ENCODE measurements at places on chromosomes 2 and 18. TPM values are rescaled to one million over a fixed set of nuclear protein-coding genes. Genes with fewer than 3 reads are reported as not detected.

- no peak for DNase-seq
Measured at GRCh38 chr2:236121546-236121945, 46.6 kb downstream of the GBX2 start.

Gene CCDC93
- 26.9 TPM for total RNA-seq

Gene RPRD1A
- 50.7 TPM for total RNA-seq

GRCh38 chr2:68837164-68837860 lies 33.9 kb downstream of the BMP10 start:
- peak; percentile 87 for DNase-seq

Gene SPP2
- not detected for total RNA-seq

- DNase-seq, result peak; percentile 86
Measured at GRCh38 chr2:68908392-68908970, 37.3 kb upstream of the BMP10 start.

DNA sequence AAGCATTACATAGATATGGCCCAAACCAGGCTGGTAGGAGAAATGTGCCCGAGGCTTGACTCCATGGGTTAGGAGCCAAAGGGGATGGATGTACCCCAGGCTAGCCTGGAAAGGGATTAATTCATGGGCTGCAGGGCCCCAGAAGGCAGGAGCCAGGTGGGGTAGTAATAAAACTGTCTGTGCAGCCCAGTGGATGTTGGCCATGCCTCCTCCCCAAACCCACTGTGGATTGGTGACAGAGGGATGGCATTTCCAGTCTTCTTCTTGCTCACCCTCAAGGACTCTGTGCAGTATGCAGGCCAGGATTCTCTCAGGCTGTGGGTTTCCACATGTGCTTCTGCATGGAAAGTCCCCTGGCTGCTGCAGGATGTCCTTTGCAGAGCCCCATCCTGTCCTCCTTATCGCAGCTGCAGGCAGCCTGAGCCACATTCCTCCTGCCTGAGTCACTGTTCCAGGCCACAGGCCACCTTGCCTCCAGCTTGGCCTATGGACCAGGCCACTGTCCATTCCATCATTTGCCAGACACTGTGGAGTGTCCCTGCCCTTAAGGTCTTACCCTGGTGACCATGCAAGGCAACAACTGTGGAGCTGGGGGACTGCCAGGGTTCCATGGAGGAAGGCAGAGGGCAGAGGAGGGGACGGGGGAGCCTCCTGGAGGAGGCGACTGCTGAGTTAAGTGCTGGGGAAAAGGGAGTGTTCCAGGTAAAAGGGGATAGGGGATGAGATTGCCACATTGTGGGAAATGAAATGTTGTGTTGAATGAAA lies 38.9 kb downstream of the INO80C start:
- peak; percentile 90 for DNase-seq

DNA sequence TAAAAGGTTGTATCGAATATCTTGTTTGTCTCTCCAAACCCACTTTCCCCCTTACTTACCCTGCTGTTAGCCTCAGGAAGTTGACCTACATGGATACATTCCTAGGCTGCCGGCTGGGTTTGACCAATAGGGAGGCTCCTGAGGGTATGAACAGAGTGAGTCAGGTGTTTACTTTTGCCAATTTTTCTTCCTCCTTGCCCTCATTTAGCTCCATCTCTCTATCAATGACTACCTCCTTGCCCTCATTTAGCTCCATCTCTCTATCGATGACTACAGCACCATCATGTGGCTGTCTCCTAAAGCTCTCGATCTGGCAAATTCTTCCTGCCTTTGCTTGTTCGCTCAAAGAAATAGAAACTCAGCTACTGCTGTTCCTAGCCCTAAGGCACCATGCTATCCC lies 571.9 kb upstream of the CRIM1 start:
- no peak for DNase-seq

GRCh38 chr2:152564754-152565551 lies 152.3 kb downstream of the PRPF40A start:
- no peak for DNase-seq

- DNase-seq, result no peak
Measured at GRCh38 chr2:39158351-39158750, 37.5 kb upstream of the SOS1 start.

DNA sequence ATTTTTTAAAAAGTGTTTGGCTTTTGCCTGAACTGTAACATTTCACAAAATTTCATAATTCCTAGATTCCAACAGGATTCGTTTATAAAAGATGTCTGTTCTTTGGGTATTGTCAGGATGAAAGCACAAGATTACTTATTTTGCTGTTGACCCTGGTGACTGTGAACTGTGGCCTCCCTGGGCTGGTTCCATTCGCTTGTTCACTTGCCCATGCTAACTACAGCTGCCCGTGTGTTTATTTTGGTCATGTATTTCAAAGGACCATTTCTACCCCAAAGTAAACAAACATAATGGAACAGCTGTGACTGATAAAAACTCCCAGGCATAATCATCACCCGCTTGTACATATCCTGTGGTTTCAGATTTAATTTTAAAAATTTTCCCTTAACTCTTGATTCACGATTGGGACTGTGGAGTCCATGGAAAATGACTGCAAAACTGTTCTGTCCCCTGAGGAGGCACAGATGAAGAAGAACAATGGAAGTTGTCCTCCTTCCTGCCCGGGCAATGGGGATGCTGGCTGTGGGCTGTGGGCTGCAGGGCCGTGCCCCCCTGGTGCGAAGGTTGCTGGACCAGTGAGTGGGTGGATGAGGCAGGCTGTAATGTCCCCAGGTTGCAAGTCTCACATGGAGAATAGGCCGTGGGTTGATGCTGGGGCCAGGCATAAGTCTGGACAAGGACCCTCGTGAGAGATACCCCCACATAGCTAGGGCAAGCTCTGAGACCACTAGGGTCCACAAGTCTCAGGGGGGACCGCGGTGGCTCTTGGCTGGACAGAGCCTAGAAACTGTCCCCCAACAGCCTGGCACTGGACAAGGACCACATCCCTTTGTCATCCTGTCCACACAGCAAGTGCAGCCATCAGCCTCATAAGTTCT lies 28.9 kb upstream of the HDAC4 start:
- no peak for DNase-seq

Gene UGT1A4
- total RNA-seq, result not detected

DNA sequence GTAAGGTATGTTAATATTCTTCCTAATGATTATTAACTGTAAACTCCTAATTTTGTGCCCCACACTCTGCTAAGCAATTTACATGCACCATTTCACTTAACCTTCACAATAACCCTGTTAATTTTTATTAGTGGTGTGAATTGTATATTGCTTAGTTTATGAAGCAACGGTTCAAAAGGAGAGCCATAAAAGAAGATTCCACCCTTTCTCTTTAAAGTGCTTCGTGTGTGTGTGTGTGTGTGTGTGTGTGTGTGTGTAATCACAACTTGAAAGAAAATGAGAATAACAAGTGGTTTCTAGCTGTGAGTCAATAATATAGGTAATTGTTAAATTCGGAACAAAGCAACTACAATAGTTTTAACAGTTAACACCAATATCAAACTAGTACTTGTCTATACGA lies 60.6 kb downstream of the CCNT2 start:
- DNase-seq, result no peak

GRCh38 chr18:39946623-39947061 lies 2008.4 kb upstream of the PIK3C3 start:
- no peak for DNase-seq

DNA sequence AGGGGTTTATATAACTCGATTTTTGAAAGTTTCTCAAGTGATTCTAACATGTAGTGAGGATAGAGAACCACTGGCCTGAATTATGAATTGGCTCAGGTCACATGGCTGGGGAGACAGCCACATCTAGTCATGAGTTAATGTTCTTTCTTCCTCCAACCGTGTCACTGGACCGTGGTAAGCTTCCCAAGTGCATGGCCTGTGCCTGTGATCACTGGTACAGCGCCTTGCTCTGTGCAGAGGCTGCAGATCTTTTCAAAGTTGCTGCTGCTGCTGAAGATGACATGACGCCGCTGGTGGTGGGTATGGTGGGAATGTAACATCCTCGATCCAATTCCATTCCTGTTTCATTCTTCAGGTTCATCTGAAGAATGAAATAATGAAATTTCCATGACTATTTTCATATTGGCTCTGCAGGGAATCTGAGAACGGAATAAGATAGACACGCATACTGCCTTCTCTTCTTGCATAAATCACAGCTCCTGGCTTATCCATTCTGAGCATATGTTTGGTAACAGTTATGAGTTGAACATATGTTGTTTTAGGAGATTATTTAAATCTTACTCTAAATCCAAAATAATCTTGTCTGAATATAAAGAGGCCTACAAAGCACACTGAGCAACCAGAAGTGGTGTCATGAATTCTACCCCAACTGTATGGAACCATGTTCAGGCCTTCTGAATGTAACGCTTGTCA lies 100.5 kb upstream of the THSD7B start:
- DNase-seq, result no peak

DNA sequence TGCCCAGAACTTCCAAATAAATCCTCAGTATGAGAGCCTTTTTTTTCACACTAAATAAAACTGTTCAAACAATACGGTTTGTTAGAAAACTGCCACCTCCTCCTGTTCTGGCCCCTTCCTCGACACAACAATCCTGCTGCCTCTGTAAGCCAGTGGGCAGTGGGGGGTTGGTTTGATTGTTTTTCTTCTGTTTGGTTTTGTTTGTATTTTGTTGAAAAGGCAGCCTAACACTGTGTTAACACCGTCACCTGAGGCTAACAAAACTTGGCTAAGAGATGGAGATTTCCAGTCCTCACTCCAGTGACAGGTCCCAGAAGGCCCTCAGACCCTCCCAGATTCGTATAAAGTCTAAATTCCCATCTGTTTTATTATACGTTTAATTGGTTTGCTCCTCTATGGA lies 402.1 kb downstream of the ZNF521 start:
- no peak for DNase-seq

Gene REG1B
- not detected for total RNA-seq

- DNase-seq, result no peak
Measured at GRCh38 chr2:74856004-74856578, 22.2 kb downstream of the HK2 start.

DNA sequence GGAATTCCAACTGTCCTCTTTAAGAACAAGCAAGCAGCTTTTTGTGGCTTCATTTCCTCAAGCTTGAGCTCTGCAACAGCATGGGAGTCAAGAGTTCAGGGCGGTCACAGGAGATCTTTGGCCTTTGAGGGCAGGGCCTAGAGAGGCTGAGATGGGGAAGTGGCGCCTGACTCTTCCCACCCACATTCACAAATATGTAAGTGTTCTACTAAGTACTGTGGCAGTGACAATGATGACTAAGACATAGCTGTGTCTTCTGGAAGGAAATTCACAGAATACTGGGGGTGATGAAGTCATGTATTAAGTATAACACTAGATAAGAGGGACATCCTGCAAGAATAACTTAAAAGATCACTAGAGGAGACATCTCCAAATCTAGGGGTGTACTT lies 15.0 kb downstream of the RND3 start:
- DNase-seq, result peak; percentile 80

Gene SERPINB11
- total RNA-seq, result not detected

DNA sequence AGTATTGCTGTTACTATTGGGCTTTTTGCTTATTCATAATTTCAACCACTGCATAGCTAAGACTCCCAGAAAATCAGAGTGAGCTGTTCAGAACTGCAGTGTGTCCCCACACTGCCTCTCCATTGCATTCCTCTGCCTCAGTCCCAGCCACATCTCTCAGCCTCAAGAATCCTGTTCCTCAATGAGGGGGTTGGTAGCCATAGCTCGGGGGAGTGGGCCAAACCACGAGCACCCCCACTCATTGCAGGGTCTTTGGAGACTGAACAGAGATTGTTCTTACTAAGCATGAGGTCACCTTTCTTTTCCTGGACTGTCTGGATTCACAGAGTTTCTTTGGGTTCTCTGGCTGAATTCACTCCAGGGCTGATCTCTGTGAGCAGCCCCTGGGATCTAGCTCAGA lies 161.1 kb downstream of the GFPT1 start:
- no peak for DNase-seq

Gene PLGLB2
- total RNA-seq, result 0.97 TPM

Gene G6PC2
- total RNA-seq, result not detected

DNA sequence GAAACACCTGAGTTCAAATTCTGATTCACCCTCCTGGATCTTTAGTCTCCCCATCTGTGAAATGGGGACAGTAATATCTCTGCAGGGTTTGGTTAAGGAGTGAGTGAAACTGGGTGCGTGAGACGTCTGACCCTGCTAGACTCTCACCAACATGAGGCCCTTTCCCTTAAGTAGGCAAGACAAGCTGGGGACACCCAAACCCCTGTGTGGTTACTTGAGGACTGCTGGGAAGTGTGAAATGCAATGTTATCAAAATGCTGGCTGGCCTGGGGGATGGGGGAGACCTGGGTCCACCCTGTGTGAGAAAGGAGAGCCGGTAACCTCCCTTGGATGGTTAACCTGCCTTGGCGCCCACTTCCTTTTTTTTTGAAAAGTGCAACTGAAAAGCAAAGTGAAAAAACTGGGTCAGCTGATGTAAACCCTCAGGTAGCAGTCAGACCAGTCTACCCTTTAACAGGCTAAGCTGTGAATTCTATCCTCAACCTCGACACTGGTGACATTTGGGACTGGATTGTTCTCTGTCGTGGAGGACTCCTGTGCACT lies 82.3 kb downstream of the INPP5D start:
- peak; percentile 57 for DNase-seq

DNA sequence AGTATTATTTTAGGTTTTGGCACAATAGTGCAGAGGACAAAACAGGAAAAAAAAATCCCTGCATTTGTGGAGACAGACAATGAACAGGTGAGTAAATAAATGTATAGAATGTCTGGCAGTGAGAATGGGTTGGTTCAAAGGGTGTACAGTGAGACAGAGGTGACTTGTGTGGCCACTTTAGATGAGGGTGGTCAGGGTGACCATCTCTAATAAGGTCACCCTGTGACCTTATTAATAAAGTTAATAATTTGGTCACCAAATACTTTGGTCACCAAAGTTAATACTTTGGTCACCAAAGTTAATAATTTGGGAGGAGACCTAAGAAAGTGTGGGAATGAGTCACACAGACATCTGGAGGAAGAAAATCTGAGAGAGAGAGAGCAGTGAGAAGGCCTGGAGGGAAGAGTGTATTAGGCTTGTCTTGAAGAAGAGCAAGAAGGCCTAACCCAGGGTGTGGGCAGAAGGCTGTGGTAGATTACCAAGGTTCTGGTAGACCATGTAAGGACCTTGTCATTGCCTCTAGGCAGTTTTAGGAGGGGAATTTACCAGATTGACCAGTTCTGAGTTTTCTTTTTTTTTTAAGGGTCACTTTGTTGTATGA lies 1368.4 kb upstream of the CELF4 start:
- DNase-seq, result no peak

DNA sequence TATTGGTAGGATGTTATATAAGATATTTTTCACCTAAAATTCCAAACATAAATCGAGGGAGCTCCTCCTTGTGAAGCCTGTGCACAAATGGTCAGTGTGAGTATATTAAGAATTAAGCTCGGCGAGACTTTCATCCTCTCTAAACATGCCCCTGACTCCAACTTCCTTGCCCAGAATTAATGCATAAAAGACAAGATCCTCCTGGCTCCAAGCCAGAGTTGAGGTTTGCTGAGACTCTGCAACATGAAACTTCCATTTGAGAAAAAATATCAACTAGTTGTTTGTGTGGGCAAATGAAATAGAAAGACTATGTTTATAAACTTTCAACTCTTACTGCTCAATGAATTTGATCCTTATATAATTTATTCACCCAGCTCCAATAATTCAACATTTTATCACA lies 68.1 kb downstream of the CCDC178 start:
- no peak for DNase-seq

Data from cardiac septum (tissue), 1 donor.